ENCODE measurements at places on chromosomes 1 and 21.

DNA sequence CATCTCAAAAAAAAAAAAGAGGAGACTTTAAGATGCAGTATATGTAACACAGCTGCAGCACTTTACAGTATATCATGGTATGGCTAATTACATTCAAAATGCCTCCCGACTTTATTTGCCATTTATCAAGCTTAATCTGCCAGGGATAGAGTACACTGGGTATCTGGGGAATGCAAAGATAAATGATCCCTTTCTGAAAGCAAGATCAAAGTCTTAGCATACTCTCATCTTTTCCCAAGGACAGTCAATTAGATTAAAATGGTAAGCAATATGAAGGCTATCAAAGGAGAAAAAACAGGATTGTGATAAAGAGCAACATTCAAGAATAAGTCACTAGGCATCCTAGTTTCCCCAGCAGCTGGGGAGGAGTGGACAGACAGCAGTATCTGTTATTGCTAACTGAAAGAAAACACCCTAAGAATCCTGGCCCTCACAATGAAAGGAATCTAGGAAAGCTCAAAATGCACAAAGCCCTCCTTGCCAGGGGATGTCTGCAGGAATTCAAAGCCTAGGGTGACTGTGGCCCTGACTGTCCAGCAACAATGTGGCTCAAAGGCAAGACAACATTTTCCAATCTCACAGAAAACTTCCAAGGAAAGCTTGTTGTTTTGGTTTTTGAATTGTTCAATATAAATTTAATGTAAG, 56.7 kb upstream of the RAP1GAP start:
- no peaks in the 10 kb centered on the region for H3K27me3 ChIP-seq
- no peaks in the 10 kb centered on the region for H3K36me3 ChIP-seq
- H3K27ac ChIP-seq, result no peak overlapping the region
- H3K4me3 ChIP-seq, result no peak overlapping the region
- H3K4me1 ChIP-seq, result peaks cover 3% of the 10 kb centered on the region

GRCh38 chr1:183543619-183544204, 46.5 kb downstream of the NCF2 start:
- H3K27ac ChIP-seq, result no peak overlapping the region
- no peak for DNase-seq
- no peak overlapping the region for H3K4me3 ChIP-seq
- H3K27me3 ChIP-seq, result no peaks in the 10 kb centered on the region
- peaks cover 42% of the 10 kb centered on the region for H3K36me3 ChIP-seq

GRCh38 chr1:32939655-32940371, 24.8 kb downstream of the RNF19B start:
- DNase-seq, result no peak
- H3K4me1 ChIP-seq, result no peaks in the 10 kb centered on the region
- no peaks in the 10 kb centered on the region for H3K27me3 ChIP-seq
- H3K4me3 ChIP-seq, result no peak overlapping the region
- H3K27ac ChIP-seq, result no peak overlapping the region

- H3K27me3 ChIP-seq, result no peaks in the 10 kb centered on the region
- H3K36me3 ChIP-seq, result no peaks in the 10 kb centered on the region
- DNase-seq, result no peak
Measured at GRCh38 chr1:6434186-6434585, 9.6 kb downstream of the ESPN start.

DNA sequence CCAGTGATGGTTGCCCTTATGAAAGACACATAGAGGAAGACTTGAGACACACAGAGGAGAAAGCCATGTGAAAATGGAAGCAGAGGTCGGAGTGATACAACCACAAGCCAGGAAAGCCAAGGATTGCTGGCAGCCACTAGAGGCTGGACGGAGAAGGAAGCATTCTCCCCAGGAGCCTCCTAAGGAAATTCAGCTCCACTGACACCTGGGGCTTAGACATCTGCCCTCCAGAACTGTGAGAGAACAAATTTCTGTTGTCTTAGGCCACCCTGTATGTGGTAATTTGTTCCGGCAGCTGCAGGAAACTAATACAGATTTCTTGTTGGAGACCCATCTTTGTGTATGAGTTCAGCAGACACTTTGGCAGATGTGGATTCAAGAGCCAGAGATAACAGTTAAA, 126.9 kb upstream of the ATP1A1 start:
- H3K27ac ChIP-seq, result no peak overlapping the region
- no peaks in the 10 kb centered on the region for H3K36me3 ChIP-seq
- no peak for DNase-seq
- H3K4me3 ChIP-seq, result no peak overlapping the region
- H3K4me1 ChIP-seq, result peaks cover 18% of the 10 kb centered on the region

GRCh38 chr1:163361123-163361934, 39.6 kb downstream of the NUF2 start:
- H3K4me3 ChIP-seq, result no peak overlapping the region
- DNase-seq, result no peak
- no peaks in the 10 kb centered on the region for H3K4me1 ChIP-seq
- no peak overlapping the region for H3K27ac ChIP-seq
- no peaks in the 10 kb centered on the region for H3K36me3 ChIP-seq
- no peaks in the 10 kb centered on the region for H3K27me3 ChIP-seq

DNA sequence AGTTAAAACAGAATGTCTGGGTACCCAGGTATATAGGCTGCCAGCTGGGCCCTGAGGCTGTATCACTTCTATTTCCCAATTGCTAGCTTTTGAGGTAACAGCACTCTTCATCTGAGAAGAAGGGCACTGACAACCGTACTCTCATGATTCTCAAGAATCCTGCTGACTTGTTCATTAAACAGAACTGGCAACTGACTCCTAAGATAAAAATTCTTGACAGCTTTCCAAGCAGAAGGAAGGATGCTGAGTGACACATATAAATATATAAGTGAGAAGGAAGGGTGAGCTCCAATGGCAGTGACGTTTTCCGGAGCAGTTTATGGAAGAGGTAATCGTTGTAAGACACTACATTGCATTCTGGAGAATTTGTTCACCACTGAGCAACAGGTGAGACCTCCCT, 48.1 kb upstream of the NRIP1 start:
- H3K36me3 ChIP-seq, result no peaks in the 10 kb centered on the region
- H3K27ac ChIP-seq, result no peak overlapping the region
- no peak for DNase-seq
- no peaks in the 10 kb centered on the region for H3K27me3 ChIP-seq
- no peak overlapping the region for H3K4me3 ChIP-seq

Data from thyroid gland (tissue), 4 donors.